Mucosa of descending colon (tissue), 3 donors: ENCODE measurements at places on chromosomes 12 and 14. TPM values are rescaled to one million over a fixed set of nuclear protein-coding genes. Genes with fewer than 3 reads are reported as not detected.
A peak's percentile ranks its signal among the peaks of the same experiment; 100 is the strongest.

- no peak for DNase-seq
Observed at GRCh38 chr14:86442135-86442534, 912.2 kb downstream of the FLRT2 start.

- no peak for DNase-seq
Observed at GRCh38 chr14:67461341-67461985, 27.1 kb downstream of the TMEM229B start.

GRCh38 chr12:131116468-131117117 lies 162.9 kb downstream of the ADGRD1 start:
- DNase-seq = peak; percentile 42

The CATSPERB gene
- total RNA-seq = 7.0 TPM

The NR1H4 gene
- 9.4 TPM for total RNA-seq

DNA sequence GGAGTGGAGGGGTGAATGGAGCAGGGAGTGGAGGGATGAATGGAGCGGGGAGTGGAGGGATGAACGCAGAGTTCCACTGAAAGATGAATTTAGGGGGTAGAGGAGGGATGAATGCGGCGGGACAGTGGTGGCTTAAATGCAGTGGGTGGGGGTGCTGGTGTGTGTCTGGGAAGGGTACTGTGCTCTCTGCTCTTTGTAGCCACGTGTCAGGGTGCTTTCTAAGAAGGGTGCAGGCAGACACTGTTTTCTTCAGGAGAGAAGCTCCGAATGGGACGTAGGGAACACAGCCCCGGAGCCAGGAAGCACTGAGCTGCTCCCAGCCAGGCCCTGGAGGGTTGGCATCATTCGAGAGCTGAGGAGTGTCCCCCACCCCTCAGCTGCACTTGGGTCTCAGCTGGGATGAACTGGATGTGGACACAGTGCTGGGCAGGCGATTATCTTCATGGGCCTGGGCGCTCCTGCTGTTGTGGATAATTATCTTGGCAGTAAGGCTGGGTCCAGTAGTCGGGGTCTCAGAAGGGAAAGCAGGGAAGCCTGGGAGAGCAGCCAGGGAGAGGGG lies 9.5 kb upstream of the CEP170B start:
- no peak for DNase-seq

DNA sequence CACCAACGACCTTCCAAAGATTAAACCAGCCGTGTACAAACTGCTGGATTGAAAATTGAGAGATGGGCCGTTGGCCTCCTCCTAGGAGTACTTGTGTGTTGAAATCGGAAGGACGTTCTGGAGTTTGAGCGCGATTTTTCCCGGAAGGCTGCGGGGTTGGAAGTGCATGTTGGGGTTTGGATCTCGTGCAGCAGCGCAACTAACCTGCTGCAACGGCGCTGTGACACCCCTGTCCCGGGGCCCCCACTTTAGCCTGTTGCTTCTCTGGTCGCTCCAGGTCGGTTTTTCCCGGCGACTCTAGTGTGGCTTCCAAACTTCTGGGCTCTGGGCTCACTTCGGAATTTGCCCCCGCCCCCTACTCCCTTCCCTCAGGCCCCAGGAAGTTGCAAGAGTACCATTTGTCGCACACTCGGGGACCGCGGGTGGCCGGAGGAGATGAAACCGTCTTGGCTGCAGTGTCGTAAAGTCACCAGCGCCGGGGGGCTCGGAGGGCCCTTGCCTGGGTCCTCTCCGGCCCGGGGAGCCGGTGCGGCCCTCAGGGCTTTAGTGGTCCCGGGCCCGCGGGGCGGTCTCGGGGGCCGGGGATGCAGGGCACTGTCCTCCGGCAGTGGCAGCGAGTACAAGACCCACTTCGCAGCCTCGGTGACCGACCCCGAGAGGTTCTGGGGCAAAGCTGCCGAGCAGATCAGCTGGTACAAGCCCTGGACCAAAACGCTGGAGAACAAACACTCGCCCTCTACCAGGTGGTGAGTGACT lies at the start of gene ACSS3:
TSS of gene ACSS3 (plus strand) at position 394 of the 756 bp plus-strand sequence. CDS start at position 436, 42 bp downstream.
- peak; percentile 4 for DNase-seq
